Myocyte (in vitro differentiated cells): ENCODE measurements at places on chromosomes 16 and 17. TPM values are rescaled to one million over a fixed set of nuclear protein-coding genes. Genes with fewer than 3 reads are reported as not detected.

- DNase-seq, result no peak
Observed at GRCh38 chr17:65109543-65109942, 27.6 kb upstream of the RGS9 start.

COL1A1 gene
- total RNA-seq, result 604 and 719 TPM in 2 replicates

PIK3R5 gene
- total RNA-seq, result not detected in 2 replicates

- no peak for DNase-seq
Observed at GRCh38 chr17:70859829-70860228, 690.5 kb downstream of the KCNJ2 start.

GRCh38 chr16:53433930-53434376 lies 318 bp upstream of the RBL2 start:
- DNase-seq, result no peak

- DNase-seq, result no peak
Observed at GRCh38 chr16:88086571-88087516, 135.6 kb downstream of the BANP start.

DNA sequence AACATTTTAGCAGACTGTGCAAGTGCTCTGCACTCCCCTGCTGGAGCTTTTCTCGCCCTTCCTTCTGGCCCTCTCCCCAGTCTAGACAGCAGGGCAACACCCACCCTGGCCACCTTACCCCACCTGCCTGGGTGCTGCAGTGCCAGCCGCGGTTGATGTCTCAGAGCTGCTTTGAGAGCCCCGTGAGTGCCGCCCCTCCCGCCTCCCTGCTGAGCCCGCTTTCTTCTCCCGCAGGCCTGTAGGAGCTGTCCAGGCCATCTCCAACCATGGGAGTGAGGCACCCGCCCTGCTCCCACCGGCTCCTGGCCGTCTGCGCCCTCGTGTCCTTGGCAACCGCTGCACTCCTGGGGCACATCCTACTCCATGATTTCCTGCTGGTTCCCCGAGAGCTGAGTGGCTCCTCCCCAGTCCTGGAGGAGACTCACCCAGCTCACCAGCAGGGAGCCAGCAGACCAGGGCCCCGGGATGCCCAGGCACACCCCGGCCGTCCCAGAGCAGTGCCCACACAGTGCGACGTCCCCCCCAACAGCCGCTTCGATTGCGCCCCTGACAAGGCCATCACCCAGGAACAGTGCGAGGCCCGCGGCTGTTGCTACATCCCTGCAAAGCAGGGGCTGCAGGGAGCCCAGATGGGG lies 3.1 kb downstream of the GAA start:
- DNase-seq, result no peak

GRCh38 chr17:35630530-35631148 lies 43.5 kb downstream of the AP2B1 start:
- DNase-seq, result peak; percentile 10

TUBB3 gene
- 152 and 164 TPM in 2 replicates for total RNA-seq

KRT36 gene
- total RNA-seq, result not detected in 2 replicates

KRT34 gene
- 0.16 TPM in 1 of 2 replicates, not detected in the other for total RNA-seq

DNA sequence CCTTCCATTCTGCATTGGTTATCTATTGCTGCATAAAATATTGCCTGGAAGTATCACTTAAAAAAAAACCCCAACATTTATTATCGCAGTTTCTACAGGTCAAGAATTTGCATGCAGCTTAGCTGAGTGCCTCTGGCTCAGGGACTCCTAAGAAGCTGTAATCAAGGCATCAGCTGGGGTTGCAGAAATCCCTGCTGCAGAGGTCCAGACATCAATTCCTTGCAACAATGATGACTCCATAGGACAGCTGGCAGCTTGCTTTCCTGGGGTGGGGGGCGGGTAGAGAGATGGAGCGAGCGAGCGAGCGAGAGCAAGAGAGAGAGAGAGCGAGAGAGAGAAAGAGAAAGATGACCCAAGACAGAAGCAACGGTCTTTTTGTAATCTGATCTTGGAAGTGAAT lies 308.1 kb downstream of the HAPSTR1 start:
- no peak for DNase-seq

- no peak for DNase-seq
Observed at GRCh38 chr16:81392011-81392410, 52.6 kb upstream of the CMIP start.

METRNL gene
- 27.6 and 35.3 TPM in 2 replicates for total RNA-seq

PLEKHH3 gene
- 49.1 and 58.6 TPM in 2 replicates for total RNA-seq

HSF5 gene
- total RNA-seq, result not detected in 2 replicates

GRCh38 chr17:82212331-82213250 lies at the start of gene CCDC57:
Gene CCDC57, minus strand, starts transcription at chr17:82212842. Its CDS starts 10,898 bp downstream, at chr17:82201944.
- peak; percentile 81 for DNase-seq

PAQR4 gene
- total RNA-seq, result 14.6 and 18.0 TPM in 2 replicates

TBX6 gene
- total RNA-seq, result 0.45 and 1.4 TPM in 2 replicates

DNA sequence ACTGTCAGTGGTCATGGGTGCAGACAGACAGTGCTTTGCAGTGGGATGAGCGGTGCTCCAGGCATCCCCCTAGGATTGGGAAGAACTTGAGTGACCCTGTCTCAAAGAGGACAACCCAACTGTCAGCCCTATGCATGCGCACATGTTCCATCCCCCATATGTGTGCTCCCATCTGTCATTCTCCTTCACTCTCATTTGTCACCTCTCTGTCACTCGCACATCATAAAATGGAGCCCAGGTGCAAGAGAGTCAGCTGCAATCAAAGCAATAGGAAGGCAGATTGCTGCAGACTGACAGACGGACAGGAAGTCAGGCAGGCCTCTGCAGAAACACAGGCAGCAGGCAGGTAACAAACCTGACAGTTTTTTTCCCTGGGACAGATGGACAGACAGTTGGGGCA lies 101.8 kb upstream of the CCL1 start:
- DNase-seq, result no peak

GRCh38 chr17:73166731-73167581 lies 2.1 kb downstream of the SSTR2 start:
- no peak for DNase-seq

MAP2K4 gene
- 34.1 and 39.3 TPM in 2 replicates for total RNA-seq

DNA sequence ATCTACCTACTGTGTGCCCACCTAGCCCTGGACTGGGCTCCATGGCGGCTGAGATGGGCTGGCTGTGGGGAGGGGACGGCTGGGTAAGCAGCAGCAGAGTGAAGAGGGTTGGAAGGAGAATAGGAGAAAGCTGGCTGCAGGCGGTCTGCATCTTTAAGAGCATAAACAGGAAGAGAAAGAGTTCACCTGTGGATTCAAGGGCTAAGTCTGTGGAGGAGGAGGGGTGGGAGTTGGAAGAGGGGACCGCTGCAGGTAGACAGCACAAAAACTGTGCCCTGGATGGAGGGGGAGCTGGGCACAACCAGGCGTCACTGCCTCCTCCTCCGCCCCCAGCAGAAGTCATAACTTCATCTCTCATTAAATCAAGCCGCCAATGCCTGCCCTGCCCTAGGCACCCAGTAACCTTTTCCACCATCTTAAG lies 677 bp downstream of the SLC13A2 start:
- no peak for DNase-seq

GRCh38 chr17:28379814-28380801 lies 8.6 kb downstream of the SARM1 start:
- no peak for DNase-seq

GRCh38 chr16:79061181-79061580 lies 539.4 kb downstream of the MAF start:
- DNase-seq, result no peak

- DNase-seq, result no peak
Observed at GRCh38 chr16:24013864-24014645, 178.3 kb downstream of the PRKCB start.

C16orf46 gene
- total RNA-seq, result 1.0 and 1.9 TPM in 2 replicates

ZNF750 gene
- total RNA-seq, result not detected in 2 replicates

DNA sequence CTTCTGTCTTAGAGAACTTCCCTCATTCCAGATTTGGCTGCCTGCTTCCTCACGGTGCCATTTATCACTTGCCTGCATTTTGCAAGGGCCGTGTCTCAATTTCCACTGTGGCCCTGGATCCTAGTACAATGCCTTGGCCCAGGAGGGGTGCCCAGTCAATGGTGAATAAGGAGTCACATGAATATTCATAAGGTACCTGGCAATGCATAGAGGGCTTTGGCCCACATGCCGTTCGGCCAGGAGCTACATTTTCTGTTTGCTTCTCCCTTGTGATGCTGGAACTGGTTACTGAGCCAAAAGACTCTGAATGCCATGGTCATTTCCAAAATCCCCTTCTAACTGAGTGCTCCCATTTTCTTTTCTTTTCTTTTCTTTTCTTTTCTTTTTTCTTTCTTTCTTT lies 4.8 kb upstream of the PIRT start:
- no peak for DNase-seq

DNA sequence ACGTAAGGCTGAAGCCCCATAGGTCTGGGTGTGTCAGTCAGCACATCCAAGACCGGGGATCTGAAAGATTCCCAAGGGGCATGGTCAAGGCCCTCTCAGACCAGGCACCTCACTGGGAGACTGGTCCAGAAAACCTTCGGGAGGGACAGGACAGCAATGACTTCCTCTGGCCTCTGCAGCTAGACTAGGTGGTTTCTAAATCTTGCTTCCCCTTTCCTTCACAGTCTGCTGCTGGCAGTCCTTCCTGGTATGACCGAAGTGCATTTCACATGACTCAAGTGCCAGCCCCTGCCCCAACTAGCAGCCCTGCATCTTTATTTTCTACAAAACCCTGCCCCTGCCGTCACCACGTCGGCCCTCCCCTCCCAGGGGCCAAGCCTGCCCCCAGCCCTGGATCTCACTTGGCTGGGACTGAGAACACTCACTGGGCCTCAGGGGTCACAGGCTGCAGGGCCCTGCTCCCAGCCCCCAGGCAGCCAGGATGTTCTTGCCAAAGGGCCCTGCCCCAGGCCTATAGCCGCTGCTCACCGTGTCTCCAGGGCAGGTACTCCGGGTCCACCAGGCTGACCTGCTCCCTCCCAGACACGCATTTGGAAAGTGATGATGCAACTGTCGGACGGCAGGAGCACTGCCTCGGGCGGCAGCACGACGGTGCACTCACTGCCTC lies 18.3 kb downstream of the POLR3K start:
- no peak for DNase-seq

GRCh38 chr16:56960681-56961281 lies 969 bp upstream of the CETP start:
- no peak for DNase-seq
